Cerebellar nuclear complex (tissue), 1 donor: ENCODE measurements at places on chromosomes 13 and 19.

- no peak for DNase-seq
Observed at GRCh38 chr19:34806976-34807860, 34.2 kb upstream of the ZNF599 start.

DNA sequence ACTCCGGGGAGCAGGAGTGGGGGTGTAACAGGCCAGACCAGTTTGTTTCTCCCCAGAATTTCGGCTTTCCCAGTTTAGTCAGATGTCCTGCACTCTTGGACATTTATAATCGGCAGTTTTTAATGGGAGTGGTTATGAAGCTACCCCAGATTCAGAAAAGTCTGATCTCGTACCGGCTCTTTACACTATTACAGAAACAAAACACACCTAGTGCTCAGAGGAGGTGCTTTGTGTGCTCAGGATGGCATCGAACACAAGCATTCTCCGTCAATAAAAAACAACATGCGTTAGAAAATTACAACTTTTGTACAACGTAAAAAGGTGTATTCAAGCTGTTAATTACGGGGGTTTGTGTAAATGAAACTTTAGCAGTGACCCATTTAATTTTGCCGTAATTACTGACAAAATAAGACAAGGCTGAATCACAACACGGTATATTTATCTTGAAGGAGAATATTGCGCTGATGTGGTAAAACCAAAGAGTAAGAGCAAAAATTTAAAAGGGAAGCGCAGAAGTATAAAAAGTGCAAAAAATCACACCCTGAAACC, 6.6 kb upstream of the SOX1 start:
- DNase-seq: no peak

GRCh38 chr19:18173572-18174288, at the start of gene IFI30:
Gene IFI30, plus strand, starts transcription at chr19:18173813. Its CDS starts 29 bp downstream, at chr19:18173842.
- DNase-seq: no peak

GRCh38 chr19:46303322-46303690, 6.5 kb downstream of the HIF3A start:
- DNase-seq: no peak

DNA sequence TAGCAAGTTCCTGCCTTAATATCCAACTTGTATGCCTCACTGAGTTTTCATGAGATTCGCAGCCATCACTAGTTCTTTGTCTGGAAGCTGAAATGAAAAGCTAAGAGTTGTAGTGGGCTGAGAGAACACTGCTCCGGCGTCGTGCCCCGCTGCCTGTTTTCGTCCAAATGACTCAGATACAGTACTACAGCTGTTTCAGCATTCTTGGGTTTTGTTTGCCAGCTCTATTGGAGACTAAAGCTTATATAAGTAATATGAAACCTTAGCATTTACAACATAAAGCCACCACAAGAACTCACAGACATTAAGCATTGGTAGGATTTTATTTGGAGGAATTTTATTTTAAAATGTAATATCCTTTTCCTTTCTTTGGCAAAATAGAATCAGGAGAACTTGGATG, 299.7 kb downstream of the DLEU7 start:
- no peak for DNase-seq

- no peak for DNase-seq
Observed at GRCh38 chr13:82898586-82898985, 983.7 kb downstream of the SLITRK1 start.

DNA sequence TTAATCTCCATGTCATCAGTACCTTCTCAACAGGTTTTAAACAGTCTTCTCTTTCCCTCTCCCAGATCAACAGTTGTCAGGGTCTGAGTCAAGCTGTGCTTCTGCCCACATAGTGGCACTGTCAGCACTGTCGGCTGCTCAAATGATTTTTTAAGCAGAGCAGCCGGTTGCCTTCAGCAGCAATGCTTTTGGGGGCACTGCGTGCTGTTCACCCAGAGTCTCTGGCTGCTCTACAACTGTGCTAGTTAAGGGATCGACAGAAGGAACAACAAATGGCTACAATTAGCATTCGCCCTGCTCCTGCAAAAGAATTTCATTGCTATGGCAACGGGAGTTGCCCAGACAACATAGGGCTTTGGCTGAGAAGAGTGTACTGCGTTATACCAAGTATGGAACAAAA, 412.9 kb downstream of the DIAPH3 start:
- no peak for DNase-seq

DNA sequence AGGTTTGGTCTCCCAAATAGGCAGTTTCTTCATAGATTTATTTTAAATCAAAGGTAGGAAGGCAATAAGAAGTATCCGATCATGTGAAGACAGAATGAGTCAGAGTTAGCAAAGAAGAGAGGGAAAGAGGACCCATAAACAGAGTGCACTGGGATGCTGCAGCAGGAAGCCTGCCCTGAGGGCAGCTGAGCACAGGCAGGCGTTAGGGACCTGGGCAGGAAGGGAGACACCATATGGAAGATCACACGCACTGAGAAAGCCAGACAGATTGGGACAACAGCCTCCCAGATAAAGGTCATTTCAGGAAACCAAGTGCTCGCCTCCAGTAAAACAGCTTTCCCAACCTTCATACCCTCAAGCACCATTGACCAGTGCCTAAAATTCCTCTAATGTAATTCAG, 598.0 kb downstream of the EFNB2 start:
- DNase-seq: no peak

DNA sequence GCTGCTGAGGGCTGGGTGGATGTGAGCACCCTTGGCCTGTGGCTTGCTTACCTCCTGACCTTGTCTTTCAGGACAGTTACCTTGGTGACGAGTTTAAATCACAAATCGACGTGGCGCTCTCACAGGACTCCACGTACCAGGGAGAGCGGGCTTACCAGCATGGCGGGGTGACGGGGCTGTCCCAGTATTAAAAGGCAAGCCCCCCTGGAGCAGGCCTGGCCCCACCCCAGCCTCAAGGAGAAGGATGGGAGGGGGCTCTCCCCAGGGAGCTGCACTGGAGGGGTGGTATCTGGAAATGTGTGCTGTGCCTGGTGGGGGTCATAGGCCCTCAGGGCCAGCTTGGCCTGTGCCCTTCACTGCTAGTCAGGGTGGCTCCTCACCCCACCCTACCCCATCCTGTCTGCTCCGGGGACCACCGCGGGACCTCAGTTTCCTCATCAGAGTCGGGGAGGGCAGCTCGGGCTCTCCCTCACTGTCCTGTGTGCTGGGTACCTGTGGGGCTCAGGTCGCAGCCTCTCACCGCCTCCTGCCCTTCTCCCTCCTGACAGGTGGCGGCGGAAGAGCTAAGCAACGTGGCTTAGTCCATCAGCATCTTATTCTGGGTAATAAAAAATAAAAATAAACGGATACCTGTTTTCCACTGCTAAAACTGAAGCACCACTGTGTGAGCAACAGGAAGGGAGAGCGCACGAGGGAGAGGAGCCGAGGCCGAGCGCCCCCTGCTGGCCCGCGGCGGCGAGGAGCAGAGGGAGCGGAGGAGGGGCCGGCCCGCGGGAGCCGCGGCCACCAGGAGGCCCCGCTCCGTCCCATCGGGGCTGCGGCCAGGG, 29.8 kb downstream of the CERS1 start:
- no peak for DNase-seq

DNA sequence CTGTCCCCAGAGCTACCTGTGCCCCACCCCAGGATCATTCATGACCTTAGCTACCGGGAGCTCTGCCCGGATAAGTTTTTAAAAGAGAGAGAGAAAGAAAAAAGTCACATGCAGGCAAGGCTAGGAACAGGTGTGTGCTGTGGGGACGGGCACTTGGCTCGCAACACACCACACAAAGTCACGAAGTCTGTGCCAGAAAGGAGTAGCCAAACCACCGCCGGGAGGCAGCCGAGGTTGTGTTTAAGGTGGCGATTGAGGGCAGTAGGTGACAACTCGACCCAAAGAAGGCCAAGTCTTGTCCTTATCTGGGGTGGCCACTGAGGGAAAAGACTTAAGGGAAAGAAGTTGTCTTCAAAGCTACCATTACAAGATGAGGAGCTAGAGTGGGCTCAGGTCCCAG, 4.6 kb upstream of the TSHZ3 start:
- no peak for DNase-seq

- peak; percentile 47 for DNase-seq
Observed at GRCh38 chr19:49442771-49443365, 1.5 kb upstream of the SLC17A7 start.

- DNase-seq: no peak
Observed at GRCh38 chr13:73325723-73326558, 267.1 kb downstream of the KLF5 start.

DNA sequence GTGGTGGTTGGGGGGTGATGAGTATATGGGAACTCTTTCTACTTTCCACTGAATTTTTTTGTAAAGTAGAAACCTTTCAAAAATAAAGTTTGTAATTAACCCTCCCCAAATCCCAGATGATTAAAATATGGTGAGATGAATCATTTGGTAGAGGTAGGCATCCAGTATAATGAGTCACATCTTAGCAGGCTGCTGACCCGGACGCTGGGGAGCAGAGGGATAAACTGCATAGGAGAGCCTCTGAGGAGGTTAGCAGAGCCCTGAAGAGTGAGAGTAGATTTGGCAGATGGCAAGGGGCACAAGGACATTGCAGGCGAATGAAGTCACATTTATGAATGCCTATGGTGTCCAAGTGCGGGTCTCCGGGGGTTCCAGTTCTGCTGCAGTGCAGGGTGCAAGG, 293.8 kb downstream of the FGF9 start:
- DNase-seq: no peak

- DNase-seq: no peak
Observed at GRCh38 chr19:40533508-40533907, 43.2 kb upstream of the SHKBP1 start.

- DNase-seq: no peak
Observed at GRCh38 chr19:18419195-18419698, at the start of gene SSBP4. Gene SSBP4, plus strand, starts transcription at chr19:18419398. Its CDS starts 251 bp downstream, at chr19:18419649.

DNA sequence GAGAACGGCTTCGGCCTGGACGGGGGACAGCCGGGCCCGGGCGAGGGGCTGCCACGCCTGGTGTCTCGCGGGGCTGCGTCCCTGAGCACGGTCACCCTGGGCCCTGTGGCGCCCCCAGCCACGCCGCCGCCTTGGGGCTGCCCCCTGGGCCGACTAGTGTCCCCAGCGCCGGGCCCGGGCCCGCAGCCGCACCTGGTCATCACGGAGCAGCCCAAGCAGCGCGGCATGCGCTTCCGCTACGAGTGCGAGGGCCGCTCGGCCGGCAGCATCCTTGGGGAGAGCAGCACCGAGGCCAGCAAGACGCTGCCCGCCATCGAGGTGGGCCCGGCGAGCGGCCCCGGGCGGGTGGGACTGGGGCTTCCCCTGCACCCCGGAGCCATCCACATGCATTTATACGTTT, 10.7 kb downstream of the RELB start:
- no peak for DNase-seq

DNA sequence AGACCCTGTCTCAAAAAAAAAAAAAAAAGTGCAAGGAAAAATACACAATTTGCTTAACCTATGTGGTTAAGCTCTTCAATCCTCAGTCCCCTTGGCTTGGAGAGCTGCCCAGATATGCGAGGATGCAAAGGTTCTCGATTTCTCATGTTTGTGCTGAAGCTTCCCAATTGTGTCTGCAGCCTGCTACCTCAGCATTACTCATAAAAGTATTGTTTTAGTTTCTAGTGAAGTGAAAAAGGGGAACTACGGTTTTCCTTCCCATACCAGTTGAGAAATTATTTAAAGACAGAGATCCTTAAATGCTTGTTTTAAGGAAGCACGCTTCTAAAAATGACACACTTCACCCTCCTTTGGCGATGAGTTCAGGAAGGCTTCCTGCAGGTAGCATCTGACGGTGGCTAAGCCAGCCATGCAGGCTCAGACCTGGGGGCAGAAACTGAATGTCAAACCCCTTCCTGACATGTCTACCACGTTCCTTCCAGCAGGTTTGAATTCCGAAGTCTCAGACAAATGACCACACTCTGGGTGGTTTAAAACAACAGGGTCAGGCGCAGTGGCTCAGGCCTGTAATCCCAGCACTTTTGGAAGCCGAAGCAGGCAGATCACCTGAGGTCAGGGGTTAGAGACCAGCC, 47.9 kb downstream of the RUBCNL start:
- DNase-seq: no peak

DNA sequence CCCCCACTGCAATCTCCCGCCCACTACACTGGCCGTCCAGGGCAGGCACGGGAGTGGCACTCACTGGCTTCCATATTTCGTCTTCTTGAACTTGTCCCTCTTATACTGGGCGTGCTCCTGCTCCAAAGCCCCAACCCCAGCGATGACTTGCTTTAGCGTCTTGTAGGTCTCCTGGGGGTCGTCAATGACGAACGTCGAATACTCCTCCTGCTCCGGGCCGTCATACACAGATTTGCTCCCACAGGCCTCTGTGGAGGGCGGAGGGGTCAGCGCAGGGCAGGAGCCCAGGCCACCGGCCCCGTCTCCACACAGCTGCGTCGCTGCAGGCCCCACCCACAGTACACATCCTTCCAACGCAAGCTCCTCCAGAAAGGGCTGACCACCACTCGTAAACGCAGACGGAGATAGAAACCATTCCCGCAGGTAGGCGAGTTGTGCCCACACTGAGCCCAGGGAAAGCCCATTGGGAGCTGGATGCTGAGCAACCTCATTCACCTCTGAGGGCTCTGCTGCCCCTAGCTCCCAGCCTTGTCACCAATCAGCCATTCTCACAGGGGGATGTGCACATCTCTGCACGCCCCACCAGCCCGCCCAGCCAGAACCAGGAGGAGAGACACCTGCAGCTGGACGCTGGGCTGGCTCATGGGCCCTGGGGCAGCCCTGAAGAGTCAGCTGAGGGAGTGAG, 7.9 kb upstream of the C13orf46 start:
- DNase-seq: no peak

GRCh38 chr19:39390451-39390750, 505 bp downstream of the PAF1 start:
- DNase-seq: peak; percentile 51

DNA sequence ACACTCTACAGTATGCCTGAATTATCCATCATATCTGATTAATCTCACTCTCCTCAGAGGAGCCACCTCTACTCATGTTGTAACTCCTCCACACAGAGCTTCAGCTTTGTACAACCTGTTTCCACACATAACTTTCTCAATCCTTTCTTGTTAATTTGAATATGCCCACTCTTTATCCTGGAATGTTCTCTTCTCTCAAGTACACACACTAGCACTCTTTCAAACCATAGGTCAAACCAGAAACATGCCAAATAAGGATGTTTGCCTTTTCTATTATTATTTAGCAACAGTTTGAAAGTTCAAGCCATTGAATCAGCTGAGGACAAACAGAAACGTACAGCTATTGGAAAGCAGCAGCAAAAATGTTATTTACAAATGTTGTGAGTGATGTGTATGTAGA, 110.3 kb downstream of the MIPEP start:
- DNase-seq: no peak

GRCh38 chr19:296476-297225, 5.4 kb upstream of the PLPP2 start:
- no peak for DNase-seq

DNA sequence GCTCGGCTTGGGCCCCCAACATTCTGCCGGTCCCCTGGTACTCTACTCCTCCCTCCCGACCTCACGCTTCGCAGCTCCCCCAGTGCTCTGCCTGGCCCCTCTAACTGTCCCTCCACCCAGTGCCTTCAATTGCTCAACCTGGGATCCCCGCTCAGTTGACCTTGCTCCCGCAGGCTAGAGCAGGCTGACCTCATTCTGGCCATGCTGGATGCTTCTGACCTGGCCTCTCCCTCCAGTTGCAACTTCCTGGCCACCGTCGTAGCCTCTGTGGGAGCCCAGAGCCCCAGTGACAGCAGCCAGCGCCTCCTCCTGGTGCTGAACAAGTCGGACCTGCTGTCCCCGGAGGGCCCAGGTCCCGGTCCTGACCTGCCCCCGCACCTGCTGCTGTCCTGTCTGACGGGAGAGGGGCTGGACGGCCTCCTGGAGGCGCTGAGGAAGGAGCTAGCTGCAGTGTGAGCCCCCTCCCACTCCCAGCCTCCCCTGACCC, 3.6 kb downstream of the GTPBP3 start:
- DNase-seq: no peak

GRCh38 chr13:79398915-79399314, 7.1 kb downstream of the RBM26 start:
- no peak for DNase-seq

GRCh38 chr19:8240274-8241229, 31.4 kb downstream of the CERS4 start:
- DNase-seq: no peak
